CD4-positive, alpha-beta T cell treated with Interleukin-10 for 1 hour (primary cell): ENCODE measurements at places on chromosomes 16 and 17.
A peak's percentile ranks its signal among the peaks of the same experiment; 100 is the strongest.

DNA sequence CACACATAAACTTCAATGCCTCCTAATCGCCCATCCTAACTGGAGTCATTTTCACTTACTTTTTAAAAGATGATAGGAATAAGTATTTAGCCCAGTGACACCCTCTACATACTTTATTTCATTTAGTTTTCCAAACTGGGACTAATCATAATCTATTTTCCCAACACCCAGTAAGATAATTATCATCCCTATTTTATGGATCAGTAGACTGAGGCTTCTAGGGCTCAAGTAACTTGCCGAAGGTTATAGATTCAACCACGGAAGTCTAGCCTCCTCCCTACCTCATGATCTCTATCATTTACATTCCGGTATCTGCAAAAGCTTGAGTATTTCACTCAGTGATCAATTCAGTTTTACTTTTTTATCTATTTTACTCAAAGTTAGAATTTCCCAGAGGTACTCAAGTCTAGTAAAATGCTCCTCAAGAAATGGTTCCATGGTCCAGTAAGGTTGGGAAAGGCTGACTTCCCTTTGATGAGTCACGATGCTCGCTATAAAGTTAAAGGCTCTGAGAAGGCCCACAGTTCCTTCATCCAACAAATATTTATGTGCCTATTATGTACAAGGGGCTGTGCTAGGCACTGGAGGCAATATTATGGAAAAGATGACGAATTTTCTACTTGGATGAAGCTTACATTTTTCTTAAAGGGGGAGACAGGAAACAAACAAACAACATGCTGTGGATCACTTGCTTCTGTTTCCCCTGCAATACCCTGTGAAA, 75.1 kb downstream of the TOX3 start:
- no peak for DNase-seq

DNA sequence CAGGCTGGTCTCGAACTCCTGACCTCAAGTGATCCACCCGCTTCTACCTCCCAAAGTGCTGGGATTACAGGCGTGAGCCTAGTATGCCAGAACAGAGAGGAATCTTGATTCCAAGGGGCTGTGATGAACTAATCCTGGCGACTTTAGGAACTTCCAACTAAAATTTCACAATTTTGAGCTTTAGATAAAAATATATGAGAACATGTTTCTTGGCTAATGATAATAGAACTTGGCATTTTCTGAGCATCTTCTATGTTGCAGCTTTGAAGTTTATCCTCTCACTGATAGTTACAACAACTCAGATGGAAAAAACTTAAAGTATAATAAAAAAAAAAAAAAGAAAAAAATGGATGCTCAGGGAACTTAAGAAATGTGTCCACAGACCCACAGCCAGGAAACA, 69.8 kb upstream of the WSCD1 start:
- DNase-seq = no peak

DNA sequence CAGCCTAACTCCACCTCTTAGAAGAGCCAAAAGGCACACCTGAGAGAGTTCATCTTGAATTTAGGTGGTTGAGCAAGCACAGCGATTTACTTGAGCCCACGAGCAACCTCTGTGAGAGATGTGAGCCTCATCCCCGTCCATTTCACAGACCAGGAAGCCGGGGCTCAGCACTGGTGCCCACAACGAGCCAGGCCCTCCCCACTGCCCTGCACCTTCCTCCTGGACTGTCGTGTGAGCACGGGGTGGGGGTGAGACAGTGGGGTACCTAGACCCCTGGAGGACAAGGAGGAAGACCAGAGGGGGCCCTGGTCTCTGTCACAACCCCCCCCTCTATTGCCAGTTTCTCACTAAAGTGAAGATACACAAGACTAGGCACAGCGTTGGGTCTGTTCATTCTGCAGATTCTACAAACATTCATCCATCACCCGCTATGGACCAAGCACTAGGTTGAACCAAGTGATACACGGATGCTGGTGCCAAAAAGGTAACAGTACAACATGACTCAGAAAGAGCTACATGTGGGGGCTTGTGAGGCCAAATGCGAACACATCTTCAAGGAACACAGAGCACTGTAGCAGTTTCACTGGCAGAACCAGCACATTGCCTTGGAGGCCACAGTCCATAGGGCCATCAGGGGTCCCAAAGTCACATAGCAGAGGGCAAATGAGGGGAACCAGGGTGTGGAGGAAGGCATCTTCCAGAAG, 231.9 kb downstream of the PARN start:
- no peak for DNase-seq

DNA sequence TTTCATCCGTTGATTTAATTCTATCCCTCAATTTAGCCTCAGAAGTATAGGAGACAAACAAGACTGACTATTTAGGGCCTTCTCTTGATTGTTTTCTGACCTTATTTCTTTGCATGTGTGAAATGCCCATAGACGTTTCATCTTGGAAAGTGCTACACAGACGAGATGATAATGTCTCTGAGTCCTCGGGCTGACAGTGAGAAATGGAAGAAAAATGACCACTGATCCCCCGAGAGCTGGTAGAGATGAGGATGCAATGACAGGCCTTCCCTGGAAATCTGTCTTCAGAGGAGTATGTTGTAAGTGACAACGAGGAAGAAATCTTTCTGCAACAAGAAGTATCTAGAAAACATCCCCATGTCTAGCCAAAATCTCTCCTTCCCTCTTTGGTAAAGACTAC, 522.9 kb downstream of the HAPSTR1 start:
- no peak for DNase-seq

DNA sequence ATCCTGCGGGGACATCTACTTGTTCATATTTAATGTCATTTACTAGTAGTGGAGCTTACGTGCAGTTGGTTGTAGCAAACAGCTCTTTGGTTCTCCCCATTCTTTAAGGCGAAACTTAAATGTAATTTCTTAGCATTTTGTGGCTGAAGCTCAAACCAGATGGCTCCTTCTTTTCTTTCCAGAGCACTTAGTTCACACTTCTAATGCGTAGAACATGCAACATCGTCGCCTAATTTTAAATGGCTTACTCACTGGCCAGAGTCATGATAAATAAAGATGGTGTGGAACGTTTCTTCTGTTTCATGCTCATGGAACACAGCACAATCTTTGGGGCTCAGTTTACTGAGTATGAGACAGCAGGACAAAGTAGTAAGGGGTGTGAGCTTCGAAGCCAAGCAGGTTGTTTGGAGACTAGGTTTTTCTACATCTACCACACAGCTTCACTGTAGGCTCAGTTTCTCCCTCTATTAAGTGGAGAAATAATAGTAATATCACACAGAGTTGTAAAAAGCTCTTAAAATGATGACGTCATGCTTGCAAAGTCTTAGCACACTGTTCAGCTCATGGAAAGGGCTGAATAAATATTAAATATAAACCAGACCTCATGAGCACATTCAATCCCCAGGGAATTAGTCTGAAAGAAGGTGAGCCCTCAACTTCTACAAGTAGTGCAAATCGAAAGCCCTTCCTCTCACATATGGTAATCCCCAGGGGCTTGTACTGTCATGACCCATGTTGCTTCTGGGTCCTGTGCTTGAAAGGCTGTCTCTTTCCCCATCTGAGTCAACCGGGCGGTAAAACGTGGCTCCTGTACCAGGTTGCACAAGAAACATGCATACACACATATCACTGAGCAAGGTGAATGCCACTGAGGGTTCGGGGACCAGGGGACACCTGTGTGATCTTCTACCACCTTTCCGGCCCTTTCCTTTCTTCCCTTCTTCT, 384.3 kb downstream of the CDH13 start:
- DNase-seq = no peak

- DNase-seq = no peak
Measured at GRCh38 chr17:16932611-16933010, 39.3 kb downstream of the TNFRSF13B start.

DNA sequence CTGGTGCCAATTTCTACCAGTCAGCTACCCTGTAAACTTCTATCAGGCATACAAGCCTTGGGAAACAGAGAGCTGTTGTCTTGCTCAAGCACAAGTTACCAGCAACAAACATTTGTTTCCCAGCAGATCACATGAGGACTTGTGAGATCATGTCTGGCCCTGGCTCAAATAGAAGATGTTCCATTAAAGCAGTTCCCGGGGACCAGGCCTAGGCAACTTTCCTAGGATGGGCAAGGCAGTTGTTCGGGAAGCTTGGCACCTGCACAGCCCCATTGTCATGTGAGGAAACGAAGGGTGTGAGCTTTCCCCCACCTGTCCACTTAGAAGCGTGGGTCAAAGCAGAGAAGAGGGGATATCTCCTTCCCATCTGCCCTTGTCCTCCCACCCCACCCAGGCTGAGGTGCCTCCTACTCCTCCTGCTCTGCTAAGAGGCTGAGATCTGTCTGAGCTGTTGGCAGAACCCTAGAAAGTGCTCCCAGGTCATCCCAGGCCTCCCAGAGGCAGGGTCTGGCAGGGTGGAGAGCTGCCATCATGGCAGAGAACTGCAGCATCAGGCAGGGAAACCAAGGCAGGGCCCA, 11.2 kb upstream of the SLC47A2 start:
- DNase-seq = no peak

- no peak for DNase-seq
Measured at GRCh38 chr17:7262192-7262934, at the start of gene CLDN7. Gene CLDN7, minus strand, starts transcription at chr17:7262478. Its CDS starts 435 bp downstream, at chr17:7262043.

- no peak for DNase-seq
Measured at GRCh38 chr17:75476271-75476671, 19.8 kb downstream of the TMEM94 start.

GRCh38 chr17:2400474-2400866, 390 bp downstream of the MNT start:
- peak; percentile 46 for DNase-seq

- DNase-seq = no peak
Measured at GRCh38 chr17:77837917-77838316, 120.6 kb upstream of the TNRC6C start.

- no peak for DNase-seq
Measured at GRCh38 chr17:31548709-31549108, 157.2 kb downstream of the RAB11FIP4 start.

- DNase-seq = peak; percentile 28
Measured at GRCh38 chr16:85369741-85370528, 243.2 kb upstream of the GSE1 start.

GRCh38 chr16:66508248-66508913, 41.5 kb downstream of the TK2 start:
- no peak for DNase-seq

DNA sequence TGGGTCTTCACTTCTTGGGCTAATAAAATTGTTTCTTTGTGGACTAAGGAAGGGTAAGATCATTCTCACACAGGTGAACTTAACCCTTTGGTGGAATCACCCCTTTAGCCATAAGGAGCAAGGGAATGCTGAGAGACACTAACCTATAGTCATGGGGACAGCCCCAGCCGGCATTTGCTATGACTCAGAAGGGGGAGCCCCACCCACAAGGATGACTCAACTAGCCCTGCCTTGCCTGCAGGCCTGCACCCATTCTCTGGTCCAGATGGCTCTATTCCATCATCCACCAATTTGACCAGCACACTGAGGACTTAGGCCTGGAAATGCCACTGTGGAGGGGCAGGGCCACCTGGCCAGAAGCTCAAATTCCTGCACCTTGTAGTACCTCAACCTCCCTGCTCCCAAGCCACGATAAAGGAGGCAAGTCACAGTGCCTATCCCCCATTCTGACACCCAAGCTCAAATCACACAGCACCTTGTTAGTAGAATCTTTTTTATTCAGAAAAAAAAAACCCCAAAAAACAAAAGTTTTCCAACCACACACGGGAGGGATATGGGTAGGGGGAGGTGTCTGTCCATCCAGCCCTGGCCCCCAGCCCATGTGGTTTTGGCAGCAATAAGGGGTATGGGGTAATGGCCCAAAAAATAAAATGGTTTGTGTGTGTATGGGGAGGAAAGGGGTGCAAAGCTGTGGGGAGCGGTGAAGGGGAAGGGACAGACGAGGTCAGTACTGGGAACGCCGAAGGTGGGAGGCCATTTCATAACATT, 3.0 kb downstream of the PFN1 start:
- DNase-seq = peak; percentile 77

DNA sequence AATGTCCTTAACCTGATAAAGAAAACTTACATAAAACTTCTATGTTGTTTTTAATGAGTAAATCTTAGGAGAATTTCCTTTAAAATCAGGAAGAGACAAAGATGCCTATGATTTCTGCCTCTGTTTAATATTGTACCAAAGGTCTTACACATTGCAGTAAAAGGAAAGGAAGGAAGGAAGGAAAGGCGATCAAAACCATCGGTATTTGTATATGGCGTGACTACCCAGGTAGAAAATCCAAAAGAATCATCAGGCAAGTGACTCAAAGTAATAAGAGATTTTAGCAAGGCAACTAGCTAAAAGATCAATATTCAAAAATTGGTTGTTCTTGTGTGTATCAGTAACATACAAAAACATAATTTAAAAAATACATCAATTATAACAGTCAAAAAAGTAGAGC, 3.5 kb downstream of the ICAM2 start:
- DNase-seq = no peak

- no peak for DNase-seq
Measured at GRCh38 chr17:43200127-43200526, 11.5 kb upstream of the TMEM106A start.

GRCh38 chr17:46942441-46943217, 19.7 kb downstream of the GOSR2 start:
- DNase-seq = peak; percentile 43

DNA sequence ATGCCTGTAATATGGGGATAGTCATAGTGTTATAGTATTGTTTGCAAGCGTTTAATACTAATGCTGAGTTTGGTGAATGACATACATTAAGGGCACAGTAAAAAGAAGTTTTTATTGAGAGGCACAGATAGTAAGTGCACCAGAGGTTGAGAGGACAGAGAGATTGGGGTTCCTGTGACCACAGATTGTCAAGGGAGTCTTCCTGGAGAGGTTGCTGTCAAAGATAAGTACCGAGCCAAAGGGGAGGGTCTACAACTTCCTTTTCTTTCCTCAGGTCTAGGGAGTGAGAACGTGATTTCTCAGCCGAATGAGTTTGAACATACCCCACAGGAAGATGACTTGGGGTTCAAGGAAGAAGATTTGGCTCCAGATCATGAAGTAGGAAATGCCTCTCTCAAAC, 1.8 kb downstream of the ZNF48 start:
- no peak for DNase-seq

DNA sequence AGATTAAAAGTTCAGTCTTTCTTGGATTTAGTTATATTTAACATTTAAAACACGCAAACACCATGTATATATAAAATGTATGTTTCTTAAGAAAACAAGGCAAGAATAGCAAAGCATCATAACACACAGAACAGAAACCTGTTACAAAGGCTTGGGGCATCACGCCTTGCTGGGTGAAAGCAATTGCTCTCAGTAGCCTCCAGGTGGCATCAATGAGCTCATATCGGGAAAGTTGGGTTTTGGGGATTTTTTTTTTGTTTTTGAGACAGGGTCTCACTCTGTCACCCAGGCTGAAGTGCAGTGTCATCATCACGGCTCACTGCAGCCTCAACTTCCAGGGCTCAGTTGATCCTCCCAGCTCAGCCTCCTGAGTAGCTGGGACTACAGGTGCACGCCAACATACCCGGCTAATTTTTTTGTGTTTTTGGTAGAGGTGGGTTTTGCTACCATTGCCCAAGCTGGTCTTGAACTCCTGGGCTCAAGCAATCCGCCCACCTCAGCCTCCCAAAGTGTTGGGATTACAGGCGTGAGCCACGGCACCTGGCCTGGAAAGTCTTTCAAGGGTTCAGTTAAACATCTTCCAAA, 56.9 kb downstream of the CYB5D2 start:
- DNase-seq = peak; percentile 56
